SK-N-SH treated with all-trans-retinoic acid at 6 μM for 48 hours (cell line): ENCODE measurements at places on chromosomes 1 and 21.
A peak's percentile ranks its signal among the peaks of the same experiment; 100 is the strongest.

- ATAC-seq: peak; percentile 94
These were observed 88.9 kb downstream of the AK5 start for GRCh38 chr1:77370583-77371306.

DNA sequence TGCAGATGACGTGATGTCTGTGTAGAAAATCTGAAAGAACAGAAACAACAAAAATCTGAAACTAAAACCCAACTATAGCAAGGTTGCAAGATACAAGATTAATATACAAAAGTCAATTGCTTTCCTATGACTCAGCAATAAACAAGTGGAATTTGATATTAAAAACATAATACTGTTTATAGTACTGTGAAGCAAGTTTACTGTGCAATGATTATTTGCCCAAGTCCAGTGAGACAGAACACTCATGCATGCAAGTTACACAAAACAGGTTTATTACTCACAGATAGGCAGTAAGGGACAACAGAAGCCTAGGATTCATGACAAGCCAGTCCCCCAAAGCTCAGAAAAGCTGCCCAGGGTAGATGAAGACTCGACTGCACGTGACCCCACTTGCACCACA is 62.4 kb upstream of the RAB4A start:
- no peak for ATAC-seq

- peak; percentile 87 for ATAC-seq
These were observed 8.6 kb downstream of the LMOD1 start for GRCh38 chr1:201937624-201938213.

DNA sequence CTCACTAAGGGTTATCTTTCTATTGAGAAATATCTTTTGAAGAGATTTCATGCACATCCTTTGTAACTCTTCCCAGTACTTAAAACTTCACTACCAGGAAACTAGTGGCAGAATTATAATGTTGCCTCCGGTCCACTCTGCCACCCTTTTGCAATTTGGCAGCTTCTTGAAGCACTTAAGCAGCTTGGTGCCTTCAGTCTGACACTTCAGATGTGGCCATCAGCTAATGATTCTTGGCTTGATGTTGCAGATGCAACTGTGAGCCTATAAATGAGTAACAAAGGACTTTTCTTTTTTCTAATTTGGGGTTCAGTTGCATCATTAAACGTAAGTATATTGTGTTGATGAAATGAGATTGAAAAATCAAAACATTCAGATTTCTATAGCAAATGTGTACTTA is 187.5 kb upstream of the C21orf91 start:
- ATAC-seq: no peak

DNA sequence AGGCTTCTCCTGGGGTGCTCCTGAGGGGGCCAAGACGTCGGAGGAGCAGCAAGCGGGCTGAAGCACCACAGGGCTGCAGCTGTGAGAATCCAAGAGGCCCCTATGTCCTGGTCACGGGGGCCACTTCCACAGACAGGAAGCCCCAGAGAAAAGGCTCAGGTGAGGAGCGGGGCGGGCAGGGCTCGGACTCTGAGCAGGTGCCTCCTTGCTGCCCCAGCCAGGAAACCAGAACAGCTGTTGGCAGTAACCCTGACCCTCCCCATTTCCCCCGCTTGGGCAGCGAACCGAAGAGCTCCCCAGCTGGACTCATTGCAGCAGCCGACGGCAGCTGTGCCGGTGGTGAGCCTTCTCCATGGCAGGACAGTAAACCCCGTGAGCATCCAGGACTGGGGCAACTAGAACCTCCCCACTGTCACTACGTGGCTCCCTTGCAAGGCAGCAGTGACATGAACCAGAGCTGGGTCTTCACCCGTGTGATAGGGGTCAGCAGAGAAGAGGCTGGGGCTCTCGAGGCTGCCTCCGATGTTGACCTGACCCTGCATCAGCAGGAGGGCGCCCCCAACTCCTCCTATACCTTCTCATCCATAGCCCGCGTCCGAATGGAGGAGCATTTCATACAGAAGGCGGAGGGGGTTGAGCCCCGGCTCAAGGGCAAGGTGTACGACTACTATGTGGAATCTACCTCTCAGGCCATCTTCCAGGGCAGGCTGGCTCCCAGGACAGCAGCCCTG is 625 bp downstream of the KLHDC7A start:
- ATAC-seq: no peak

DNA sequence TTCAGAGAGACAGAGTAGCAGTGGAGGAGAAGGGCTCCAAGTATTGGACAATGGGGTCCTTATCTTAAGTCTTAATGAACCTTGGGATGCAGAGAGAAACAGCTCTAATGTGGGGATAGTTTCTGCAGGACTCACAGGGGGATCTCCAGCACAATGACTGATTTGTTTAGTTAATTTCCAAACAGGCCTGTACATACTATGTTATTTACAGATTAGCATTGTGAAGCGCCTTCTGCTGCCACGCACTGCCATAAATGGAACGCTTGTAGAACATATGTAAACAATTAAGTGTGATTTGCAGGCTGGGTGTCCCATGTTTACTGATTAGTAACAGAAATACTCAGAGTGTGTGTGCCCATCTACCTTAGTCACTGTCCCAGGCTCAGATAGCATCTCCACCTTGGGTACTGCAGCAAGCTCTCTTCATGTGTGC is 56.1 kb downstream of the NTPCR start:
- ATAC-seq: no peak; the same call in 2 of the 3 replicates

- no peak for ATAC-seq
These were observed 34.9 kb downstream of the SSBP3 start for GRCh38 chr1:54371038-54371941.

GRCh38 chr1:7430047-7430608 is 341.0 kb upstream of the VAMP3 start:
- ATAC-seq: no peak

GRCh38 chr21:36727866-36728265 is 29.0 kb downstream of the SIM2 start:
- ATAC-seq: no peak

- no peak for ATAC-seq
These were observed 48.1 kb upstream of the PAXBP1 start for GRCh38 chr21:32819694-32820093.

GRCh38 chr1:53346814-53347176 is 18.9 kb upstream of the LRP8 start:
- ATAC-seq: no peak

DNA sequence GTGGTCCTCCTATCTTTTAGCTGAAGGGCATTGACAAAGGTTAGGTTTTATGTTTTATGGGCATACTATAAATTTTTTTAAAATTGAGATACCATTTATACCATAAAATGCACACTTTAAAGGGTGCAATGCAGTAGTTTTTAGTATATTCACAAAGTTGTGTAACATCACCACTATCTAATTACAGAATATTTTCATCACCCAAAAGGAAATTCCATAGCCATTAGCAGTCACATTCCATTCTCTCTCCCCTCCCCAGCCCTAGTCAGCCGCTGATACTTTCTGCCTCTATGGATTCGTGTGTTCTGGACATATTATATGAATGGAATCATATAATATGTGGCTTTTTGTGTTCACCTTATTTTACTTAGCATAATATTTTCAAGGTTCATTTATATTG is 135.8 kb upstream of the B3GALT2 start:
- ATAC-seq: peak; percentile 93

DNA sequence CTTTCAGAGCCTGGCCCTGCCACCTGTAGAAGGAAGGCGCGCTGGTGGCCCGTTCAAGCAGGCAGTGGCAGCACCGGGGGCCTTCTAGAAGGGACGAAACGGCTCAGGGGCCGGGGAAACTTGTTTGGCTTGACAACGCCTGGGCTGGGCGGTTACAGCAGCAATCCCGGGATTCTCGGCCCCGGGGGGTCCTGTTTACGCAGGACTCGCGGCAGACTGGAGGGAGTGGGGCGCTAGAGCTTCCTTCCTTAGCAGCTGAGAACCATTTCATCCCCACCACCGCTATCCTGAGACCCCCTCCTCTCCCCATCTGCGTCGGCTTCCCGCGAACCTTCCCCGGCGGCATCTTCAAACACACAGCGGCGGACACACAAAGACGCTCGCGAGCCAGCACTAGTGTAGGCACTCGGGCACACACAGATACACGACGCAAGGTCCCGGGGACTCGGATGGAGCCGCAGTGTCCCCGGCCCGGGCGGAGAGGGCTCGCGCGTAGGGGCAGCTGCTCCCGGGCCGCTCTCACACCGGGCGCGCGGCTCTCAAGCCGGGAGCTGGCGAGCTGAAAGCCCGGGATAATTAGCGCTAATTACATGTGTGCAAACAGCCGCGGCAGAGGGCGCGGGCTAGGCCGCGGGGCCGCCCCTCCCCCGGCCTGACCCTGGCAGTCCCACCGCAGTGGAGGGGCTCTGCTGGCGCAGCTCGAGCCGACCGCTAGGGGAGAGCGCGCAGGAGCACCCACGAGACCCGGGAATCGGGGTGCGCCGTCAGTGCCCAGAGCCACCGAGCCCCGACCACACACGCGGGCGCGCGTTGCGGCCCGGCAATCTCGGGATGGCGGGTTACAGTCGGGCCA is 271.4 kb downstream of the FOXD2 start:
- peak; percentile 62 for ATAC-seq

- ATAC-seq: no peak
These were observed 578.5 kb downstream of the USP25 start for GRCh38 chr21:16308269-16308668.

GRCh38 chr1:85344256-85344694 is 67.8 kb upstream of the BCL10 start:
- peak; percentile 86 for ATAC-seq

DNA sequence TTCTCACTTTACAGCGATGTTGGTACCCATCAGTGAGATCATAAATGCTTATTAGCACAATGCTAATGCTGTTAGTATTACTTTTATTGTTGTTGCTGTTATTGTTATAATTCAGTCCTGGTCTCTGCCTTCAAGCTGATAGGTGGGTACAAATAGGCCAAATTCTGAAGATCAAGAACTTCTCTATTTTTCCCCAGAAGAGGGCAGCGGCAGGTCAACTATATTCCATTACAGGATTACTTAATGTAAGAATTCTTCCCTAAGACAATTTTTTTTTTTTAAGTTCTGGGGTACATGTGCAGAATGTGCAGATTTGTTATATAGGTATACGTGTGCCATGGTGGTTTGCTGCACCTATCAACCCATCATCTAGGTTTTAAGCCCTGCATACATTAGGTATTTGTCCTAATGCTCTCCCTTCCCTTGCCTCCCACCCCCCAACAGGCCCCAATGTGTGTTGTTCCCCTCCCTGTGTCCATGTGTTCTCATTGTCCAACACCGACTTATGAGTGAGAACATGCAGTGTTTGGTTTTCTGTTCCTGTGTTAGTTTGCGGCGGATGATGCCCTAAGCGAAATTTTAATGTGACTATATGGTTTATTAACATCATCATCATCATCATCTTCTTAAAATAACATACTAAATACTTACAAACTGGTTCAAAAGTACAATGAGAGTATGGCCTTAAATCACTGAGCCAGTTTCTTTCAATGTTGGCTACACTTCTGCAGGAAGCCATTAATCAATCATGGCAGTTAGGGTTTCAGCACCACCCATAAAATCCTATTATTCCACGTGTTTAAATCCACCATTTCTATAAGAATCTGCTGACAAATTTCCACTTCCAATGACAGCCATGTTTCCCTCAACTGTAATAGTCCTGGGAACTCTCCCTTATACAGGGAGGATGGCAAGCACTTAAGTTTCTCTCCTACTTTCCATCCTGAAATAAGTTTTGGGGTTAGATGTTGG is 19.2 kb downstream of the SLC19A2 start:
- peak; percentile 94 for ATAC-seq

DNA sequence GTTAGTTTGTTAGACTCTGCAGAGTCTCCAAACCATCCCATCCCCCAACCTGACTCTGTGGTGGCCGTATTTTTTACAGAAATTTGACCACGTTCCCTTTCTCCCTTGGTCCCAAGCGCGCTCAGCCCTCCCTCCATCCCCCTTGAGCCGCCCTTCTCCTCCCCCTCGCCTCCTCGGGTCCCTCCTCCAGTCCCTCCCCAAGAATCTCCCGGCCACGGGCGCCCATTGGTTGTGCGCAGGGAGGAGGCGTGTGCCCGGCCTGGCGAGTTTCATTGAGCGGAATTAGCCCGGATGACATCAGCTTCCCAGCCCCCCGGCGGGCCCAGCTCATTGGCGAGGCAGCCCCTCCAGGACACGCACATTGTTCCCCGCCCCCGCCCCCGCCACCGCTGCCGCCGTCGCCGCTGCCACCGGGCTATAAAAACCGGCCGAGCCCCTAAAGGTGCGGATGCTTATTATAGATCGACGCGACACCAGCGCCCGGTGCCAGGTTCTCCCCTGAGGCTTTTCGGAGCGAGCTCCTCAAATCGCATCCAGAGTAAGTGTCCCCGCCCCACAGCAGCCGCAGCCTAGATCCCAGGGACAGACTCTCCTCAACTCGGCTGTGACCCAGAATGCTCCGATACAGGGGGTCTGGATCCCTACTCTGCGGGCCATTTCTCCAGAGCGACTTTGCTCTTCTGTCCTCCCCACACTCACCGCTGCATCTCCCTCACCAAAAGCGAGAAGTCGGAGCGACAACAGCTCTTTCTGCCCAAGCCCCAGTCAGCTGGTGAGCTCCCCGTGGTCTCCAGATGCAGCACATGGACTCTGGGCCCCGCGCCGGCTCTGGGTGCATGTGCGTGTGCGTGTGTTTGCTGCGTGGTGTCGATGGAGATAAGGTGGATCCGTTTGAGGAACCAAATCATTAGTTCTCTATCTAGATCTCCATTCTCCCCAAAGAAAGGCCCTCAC is at the start of gene OLIG2:
TSS of gene OLIG2 (plus strand) at position 447 of the 954 bp plus-strand sequence. CDS start 928 bp downstream, outside the sequence.
- no peak for ATAC-seq

GRCh38 chr1:58063095-58063494 is 483.4 kb downstream of the OMA1 start:
- ATAC-seq: no peak

- ATAC-seq: no peak
These were observed 93.8 kb upstream of the CCDC190 start for GRCh38 chr1:162954824-162955223.

- no peak for ATAC-seq
These were observed 188.1 kb downstream of the TNR start for GRCh38 chr1:175555266-175555665.

- no peak for ATAC-seq
These were observed 121.5 kb downstream of the CASZ1 start for GRCh38 chr1:10674700-10675609.

GRCh38 chr21:33981391-33982101 is 65.9 kb upstream of the ATP5PO start:
- ATAC-seq: no peak

DNA sequence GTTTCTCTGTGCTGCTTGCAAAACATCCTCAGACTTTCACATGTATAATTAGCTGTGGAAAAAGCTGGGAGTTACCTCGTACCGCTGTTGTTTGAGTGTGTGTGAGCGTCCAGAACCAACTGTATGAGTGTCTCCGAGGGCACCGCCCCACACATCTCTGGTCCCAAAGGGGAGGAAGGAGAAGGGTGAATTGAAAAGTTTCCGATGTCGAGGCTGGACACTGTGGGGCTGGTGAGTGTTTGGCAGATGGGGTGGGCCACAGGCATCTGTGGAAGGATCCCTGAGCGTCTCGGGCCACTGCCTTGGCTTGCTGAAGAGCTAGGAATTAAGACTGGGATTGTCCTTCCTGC is 1.2 kb downstream of the ATP2B4 start:
- peak; percentile 57 for ATAC-seq
